ENCODE measurements at places on chromosomes 12 and 14. TPM values are rescaled to one million over a fixed set of nuclear protein-coding genes. Genes with fewer than 3 reads are reported as not detected.

- peak overlapping the region; percentile 56 for H3K27ac ChIP-seq
- peaks cover 11% of the 10 kb centered on the region for H3K4me1 ChIP-seq
- no peak for DNase-seq
- no peaks in the 10 kb centered on the region for H3K27me3 ChIP-seq
- H3K36me3 ChIP-seq = peaks cover 11% of the 10 kb centered on the region
Observed at GRCh38 chr12:22634883-22635282, 9.9 kb downstream of the ETNK1 start.

DNA sequence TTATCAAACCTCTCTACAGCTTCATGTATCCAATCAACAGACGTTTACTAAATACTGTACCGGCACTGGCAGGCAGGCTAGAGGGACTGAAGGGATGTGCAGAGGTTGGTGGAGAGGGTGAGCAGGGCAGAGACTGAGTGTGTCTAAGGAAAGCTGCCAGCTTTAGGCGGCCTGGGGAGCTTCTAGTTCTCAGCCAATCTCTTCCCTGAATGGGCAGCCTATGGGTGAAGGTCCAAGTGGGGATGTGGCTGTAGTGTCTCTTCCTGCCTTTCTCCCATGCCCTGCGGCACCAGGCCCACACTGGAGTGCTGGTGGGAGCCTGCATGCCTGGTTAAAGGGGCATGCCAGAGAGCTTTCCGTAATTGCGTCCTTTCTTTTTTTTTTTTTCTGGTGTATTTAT is 239.8 kb downstream of the CACNA1C start:
- no peaks in the 10 kb centered on the region for H3K27me3 ChIP-seq
- H3K4me3 ChIP-seq = no peak overlapping the region

DNA sequence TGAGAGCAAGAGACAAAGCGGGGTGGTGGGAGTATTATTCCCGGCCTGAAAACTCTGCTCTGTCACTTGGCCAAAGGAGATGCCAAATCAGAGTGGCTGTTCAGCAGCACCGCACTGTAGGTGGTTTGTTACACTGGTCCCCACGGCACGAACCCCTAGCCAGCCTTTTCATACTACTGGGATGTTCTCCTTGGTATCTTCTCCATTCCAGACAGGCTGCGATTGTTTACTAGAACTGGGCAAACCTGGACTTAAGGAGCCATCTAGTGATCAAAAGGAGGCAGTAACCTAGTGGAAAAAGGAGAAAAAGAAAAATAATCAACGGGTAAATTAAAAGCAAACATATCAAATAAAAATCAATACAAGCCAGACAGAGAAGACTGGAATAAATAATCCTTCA is 58.9 kb upstream of the TMTC2 start:
- no peak overlapping the region for H3K27ac ChIP-seq
- H3K27me3 ChIP-seq = peaks cover 15% of the 10 kb centered on the region
- no peak overlapping the region for H3K4me3 ChIP-seq
- DNase-seq = no peak

DNA sequence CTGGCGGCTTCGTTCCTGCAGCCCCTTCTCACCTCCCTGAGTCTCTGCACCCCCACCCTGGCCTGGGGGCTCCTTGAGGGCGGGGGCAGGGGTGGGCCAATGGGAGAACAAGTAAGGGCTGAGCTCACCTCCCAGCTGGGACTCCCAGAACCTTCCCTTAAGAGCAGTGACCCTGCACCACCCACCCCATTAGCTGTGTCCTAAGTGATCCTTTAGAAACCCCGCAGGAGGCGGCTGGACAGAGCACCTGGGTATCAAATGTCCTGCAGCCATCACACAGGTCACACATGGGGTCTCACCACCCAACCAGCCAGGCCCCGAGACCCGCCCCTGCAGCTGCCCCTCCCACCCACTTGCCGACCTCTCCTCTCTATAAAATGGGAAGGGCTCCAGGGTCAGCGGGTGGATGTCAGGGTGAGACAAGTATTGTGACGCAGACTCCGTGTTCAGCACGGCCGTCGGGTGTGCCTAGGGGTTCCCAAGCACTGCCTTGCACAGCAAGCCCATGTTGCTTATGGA is 151.2 kb upstream of the C14orf180 start:
- no peaks in the 10 kb centered on the region for H3K36me3 ChIP-seq
- no peak for DNase-seq

- H3K27me3 ChIP-seq = peaks cover 2% of the 10 kb centered on the region
- H3K4me3 ChIP-seq = no peak overlapping the region
- H3K36me3 ChIP-seq = no peaks in the 10 kb centered on the region
- no peak overlapping the region for H3K27ac ChIP-seq
- no peaks in the 10 kb centered on the region for H3K4me1 ChIP-seq
Observed at GRCh38 chr14:97692084-97692483, 894.9 kb downstream of the VRK1 start.

GPR84 gene
- 0.32 TPM for total RNA-seq
